ENCODE measurements at places on chromosomes 5 and 9.

DNA sequence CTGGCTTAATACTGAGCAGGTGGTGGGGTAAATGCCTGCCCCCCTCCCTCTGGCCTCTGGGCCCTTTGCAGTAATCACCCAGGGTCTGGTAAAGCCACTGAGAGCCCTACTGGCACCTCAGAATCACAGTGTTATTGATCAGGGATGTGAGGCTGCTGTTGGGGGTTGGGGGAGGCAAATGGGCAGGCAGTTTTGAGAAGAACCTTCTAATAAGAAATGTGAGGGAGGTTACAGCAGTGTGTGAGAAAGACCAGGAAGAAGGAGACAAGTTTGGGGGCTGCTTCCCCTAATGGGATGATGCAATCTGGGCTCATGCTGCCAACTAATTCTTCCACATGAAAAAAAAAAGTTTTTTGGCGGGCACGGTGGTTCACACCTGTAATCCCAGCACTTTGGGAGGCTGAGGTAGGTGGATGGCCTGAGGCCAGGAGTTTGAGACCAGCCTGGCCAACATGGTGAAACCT, 3.1 kb upstream of the B4GALT7 start:
- DNase-seq = no peak

DNA sequence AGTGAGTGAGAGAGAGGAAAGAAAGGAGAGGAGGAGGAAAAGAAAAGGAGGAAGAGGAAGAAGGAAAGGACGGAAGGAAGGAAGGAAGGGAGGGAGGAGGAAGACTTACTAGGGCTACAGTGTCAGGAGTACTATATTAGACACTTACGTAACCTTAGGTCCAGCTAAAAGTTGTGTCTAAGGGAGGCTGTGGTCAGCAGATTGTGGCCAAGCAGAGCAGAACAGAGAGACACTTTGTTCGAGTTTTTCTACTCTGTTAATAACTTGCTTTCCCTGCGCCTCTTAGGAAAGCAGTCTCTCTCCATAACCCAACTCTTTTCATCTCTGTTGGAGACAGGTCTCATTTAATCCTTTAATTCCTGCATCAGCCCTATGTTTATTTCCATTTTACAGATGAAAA, 138.9 kb downstream of the KCNN2 start:
- DNase-seq = no peak

DNA sequence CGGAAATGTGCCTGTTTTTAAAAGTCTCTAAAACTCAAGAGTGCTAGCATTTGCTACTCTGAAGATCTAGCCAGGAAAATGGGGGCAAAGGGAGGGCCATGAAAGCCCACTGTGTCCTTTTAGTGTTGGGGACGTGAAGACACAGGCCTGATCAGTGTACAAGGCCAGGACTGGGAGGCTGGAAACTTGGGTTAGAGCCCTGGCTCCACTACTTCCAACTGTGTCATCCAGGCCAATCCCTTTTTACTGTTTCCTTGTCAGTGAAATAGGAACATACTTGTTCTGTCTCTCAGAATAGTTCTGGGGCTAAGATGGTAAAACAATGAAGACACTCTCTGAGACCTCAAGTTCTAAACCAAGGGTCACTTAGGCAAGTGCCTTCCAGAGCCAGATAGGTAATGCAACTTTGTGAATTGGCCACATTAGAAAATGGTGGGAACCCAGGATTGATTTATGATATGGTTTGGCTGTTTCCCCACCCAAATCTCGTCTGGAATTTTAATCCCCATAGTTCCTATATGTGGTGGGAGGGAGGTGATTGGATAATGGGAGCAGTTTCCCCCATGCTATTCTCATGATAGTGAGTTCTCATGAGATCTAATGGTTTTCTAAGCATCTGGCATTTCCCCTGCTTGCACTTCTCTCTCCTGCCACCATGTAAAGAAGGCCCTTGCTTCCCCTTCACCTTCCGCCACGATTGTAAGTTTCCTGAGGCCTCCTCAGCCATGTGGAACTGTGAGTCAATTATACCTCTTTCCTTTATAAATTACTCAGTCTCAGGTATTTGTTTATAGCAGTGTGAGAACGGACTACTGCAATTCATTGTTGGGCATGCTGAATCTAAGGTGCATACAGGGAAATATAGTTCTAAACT, 30.4 kb upstream of the B4GALT1 start:
- no peak for DNase-seq

DNA sequence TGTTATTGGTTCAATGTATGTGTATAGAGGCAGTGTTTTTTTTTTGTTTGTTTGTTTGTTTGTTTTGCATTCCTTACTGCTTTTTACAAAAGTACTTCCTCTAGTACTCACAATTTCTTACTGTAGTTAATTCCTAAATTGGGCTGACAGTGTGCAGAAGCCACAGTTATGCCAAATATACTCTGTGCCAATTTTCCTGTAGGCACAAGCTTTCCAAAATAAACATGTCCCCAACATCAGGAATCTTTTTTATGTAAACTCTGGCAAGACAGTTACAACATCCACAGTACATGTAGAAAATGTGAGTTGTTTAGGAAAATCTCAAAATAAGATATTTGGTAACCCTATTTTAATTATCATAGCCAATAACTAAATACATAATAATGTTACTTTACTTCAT, 161.6 kb upstream of the TSLP start:
- DNase-seq = no peak

DNA sequence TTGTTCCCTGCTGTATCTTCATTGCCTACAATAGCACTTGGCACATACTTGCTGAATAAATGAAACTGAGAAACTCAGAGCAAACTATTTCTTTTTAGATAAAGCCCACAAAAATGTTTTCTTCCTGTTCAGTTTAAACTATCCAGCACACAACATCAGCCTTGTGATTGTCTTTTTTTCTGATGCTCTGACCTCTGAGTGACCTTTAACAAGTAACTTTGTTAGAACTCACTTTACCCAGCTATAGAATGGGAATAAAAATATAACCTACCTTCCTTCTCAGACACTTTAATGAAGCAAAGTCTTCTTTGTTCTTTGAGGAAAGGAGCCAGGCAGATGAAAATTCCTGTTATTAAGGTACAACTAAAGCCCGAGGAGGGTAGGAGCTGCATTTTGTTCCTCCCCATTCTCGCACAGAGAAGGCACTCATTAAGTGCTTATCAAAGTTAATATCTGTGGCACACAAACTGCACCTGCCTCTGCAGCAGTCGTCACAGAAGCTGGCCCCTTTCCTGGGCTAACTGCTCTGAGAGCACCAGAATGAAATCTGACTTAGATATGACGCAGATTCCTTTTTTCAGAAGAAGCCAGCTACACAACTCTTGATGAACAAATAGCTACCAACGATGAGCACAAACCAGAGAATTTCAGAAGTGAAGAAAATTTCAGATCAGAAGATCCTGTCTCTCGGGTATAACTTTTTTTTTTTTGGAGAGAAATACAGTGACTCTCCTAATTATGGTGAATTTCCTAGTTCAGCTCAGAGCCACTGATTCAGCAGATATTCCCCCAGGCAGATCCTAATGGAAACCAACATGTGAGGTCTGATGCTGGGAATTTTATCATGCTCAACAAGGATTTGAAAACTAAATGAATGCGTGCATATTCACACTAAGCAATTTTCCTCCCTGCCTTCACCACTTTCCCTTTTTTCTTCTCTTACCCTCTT, 31.0 kb upstream of the NR3C1 start:
- no peak for DNase-seq

DNA sequence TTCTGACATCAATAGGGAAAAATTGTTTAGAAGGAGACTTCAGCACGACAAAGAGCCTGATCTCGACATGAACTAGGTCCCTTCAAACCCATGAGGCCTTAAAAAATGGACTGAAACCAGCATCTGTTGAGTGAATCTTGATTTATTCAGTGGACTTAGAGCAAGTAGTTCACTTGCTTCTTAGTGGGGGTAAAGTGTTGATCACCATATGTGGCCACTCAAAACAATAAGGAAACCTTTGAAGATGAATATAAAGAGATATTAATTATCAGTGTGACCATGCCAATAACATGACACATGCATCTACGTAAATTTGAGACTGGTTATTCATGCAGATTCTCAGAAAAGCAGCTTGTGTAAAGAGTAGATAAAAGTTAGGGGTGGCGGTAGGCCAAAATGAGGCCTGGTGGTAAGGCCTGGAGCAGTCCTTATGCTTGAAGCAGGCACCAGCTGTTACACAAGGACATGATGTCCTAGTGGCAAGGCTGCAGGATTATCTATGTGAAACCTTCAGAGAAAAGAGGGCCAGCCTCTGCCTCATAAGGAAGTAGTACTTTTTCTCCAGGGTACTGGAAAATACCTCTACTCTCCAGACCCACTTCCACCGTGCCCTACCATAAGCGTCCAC, 61.3 kb downstream of the S1PR3 start:
- DNase-seq = no peak

DNA sequence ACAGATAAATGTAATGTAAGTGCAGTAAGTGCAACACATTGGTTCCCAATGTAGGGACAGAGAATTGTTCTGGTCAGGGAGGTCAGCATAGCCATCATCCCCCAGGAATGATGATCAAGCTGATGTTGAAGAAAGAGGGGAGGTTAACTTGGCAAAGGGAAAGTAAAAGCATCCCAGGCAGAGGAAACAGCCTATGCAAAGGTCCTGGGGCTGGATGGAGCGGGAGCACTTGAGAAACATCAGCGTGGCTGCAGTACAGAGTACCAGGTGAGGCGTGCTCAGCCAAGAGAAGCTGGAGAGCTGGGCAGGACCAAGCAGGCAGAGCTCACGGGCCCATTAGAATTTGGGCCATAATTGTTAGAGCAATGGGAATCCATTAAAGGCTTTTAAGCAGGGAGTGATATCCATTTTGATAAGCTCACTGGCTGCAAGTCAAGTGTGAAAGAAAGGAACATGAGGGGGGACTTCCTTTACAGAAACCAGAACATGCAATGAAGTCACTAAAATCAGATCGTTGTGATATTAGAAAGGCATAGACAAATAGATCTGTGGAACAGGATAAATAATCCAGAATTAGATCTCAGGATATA, 50.1 kb upstream of the HAND1 start:
- DNase-seq = no peak

DNA sequence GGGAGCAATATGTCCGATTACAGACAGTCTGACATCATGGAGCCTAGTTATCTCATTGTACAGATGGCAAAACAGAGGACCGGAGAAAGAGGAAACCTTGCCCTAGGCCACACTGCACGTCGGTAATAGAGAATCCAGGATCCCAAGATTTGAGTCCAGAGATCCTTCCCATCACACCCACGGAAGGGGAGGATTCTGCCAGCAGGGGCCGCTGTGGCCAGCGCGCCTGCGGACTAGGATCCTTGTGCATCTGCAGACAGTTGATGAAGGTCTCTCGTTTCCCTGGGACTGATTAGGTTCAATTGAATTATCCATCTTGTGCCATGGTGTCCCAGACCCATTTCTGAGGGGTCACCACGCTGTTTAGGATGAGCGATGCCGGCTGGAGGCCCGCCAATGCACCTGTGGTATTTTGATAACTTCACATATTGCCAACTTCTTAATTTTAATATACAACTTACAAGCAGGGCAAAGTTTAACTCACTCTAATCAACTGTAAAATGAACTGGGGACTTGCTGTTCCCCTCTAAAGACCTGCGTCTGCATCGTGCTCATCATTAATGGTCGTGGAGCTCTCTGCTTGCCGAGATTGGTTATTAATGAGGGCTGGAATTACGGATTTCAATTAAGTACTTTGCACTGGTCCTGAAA, 592.7 kb upstream of the BRINP1 start:
- no peak for DNase-seq

GRCh38 chr9:16039218-16039987, 486.6 kb downstream of the CCDC171 start:
- no peak for DNase-seq

- DNase-seq = no peak
Observed at GRCh38 chr9:133141833-133142595, 21.0 kb upstream of the RALGDS start.

- no peak for DNase-seq
Observed at GRCh38 chr5:170289764-170290163, 7.8 kb downstream of the LCP2 start.

GRCh38 chr9:72863456-72864094, 89.3 kb downstream of the ALDH1A1 start:
- no peak for DNase-seq

GRCh38 chr9:3848445-3849114, 322.8 kb upstream of the RFX3 start:
- DNase-seq = no peak

DNA sequence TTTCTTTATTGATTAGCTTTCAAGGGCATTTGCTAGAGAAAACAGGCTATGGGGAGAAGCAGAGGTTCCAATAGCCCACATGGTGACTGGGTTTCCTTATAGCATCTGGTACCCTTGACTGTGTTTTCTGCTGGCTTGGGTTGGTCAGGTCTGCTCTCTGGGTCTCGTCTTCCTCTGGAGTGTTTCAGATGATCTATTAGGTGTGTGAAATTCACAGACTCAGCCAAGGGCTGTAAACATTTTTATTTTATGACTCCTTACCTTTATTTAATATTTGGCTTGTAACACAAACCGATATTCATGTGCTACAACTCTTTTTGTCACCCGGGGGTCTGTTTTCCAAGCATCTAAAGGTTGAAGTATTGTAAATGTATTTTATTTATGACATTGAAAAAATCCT, 338.9 kb downstream of the GADD45G start:
- no peak for DNase-seq

- DNase-seq = no peak
Observed at GRCh38 chr9:1490341-1491232, 440.4 kb downstream of the DMRT2 start.

DNA sequence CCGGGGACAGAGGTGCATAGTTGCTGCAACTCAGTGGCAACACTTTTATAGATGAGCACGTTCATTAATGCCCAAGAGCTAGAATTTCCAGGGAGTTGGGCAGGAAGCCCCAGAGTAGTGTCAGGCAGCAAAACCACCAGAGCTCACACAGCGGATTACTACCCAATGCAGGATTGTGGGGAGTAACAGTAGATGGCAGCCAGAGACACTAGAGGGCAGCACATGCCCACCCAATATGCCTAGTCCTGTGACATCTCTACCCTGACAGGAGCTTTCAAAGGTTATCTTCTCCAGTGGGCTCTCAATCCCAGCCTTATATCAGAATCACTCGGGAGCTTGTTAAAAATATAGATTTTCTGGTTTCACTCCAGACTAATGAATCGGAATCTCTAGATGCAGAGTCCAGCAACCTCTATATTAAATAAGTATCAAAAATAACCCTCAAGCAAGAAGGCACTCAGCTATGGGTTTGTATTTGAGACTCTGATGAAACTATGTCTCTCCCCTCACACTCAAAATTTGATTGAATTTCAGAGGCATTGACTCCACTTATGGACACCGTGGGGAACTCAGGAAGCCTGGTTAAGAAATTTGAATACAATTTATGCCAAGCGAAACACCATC, 58.4 kb upstream of the PHF24 start:
- no peak for DNase-seq

DNA sequence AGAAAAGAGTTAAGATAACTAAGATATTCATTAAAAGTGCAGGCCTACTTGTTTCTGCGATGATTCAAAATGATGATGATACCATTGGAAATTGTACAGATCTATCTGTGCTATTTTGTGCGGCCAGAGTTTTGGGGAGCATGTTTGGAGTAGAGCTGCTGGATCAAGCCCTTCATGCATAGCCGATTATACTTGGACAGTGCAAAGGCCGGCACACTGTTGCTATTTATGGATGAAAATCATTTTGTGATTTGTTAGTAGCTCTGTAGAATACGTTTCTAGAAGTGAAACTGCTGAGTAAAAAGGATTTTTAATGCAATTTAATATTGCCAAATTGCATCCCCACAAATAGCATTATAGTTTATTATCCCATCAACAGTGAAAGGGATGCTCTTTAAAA, 82.1 kb upstream of the NMUR2 start:
- no peak for DNase-seq
